Natural killer cell treated with Interleukin-12 subunit alpha and Interleukin-12 subunit beta and Interleukin-15 and Interleukin-18, amount 100 ng/mL, for 72 hours (primary cell): ENCODE measurements at places on chromosomes 7 and 10. TPM values are rescaled to one million over a fixed set of nuclear protein-coding genes. Genes with fewer than 3 reads are reported as not detected.

Gene PON3
- total RNA-seq = not detected

DNA sequence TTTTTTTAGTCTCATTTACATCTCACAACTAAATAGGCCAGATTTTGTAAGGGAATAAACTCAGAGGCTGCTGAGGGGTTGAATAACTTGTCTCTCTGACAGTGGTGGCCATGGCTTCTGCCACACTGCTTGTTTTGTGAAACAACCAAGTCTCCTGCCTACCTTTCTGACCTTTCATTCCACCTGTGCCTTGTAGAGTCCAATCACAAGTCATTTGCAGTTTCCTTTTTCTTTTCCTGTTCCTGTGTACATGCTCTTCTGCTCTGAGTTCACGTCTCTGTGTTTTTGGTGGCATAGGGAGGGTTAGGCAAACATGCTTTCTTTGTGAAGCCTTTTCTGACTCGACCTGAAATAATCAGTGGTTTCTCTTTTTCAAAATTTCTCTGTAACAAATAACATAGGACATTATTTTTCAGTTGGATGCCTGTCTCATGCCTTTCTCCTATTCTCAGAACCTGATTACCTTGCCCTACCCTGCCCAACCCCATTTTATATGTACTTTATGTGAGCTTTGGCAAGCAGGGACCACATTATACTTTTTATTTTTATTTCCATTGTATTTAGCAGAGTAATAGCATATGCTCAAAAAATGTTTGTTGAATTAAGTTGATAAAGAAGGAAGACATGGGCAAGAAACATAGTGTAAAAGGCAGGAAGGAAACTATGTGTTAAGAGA, 81.7 kb downstream of the HDAC9 start:
- no peak for DNase-seq

GRCh38 chr10:120715171-120715570, 136.0 kb upstream of the WDR11 start:
- DNase-seq = no peak

DNA sequence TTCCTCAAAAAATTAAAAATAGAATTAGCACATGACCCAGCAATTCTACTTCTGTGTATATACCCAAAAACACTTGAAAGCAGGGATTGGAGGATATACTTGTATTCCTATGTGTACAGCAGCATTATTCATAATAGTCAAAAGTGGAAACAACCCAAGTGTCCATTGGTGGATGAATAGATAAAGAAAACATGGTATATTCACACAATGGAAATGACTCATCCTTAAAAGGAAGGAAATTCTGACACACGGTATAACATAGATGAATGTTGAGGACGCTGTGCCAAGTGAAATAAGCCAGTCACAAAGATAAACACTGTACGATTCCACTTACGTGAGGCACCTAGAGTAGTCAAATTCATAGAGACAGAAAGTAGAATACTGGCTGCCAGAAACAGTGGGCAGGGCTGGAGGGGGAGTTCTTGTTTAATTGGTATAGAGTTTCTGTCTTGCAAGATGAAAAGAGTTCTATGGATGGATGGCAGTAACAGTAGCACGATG, 26.6 kb upstream of the KAT6B start:
- no peak for DNase-seq
